Activated CD4-positive, alpha-beta T cell treated with anti-CD3 and anti-CD28 coated beads, Interleukin-2, amount 50 U/mL, for 16 hours (primary cell): ENCODE measurements at places on chromosomes 12 and 14.

DNA sequence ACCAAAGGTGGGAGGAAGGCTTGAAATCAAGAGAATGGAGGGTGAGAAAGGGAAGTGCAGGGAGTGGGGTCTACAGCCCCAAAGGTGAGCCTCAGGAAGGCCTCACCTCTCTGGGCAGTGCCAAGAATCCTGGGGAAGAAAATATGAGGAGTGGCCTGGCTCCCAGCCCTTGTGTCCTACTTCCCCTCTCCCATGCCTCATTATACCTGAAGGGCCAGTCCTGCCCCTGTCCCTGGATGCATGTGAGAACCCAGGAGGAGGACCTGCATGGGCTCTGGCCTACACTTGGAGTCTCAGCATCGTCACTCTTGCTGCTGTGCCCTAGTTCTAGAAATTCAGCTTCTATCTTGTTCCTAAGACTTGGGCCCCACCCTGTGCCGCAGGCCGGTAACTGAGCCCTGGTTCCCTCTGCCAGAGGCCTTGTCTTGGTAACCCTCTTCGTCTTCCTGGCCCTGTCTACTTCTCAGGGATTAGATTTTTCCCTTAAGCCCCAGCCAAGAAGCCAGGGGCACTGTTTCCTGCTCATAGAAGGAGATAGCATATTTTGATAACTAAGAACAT lies 10.9 kb upstream of the MYH7 start:
- DNase-seq = no peak

GRCh38 chr12:54762390-54762789 lies 91.9 kb upstream of the MUCL1 start:
- DNase-seq = no peak

- DNase-seq = no peak
These were observed 19.8 kb upstream of the AQP2 start for GRCh38 chr12:49930515-49931288.

GRCh38 chr14:33629792-33630191 lies 321.1 kb downstream of the EGLN3 start:
- DNase-seq = no peak
